ENCODE measurements at places on chromosomes 2 and 18. TPM values are rescaled to one million over a fixed set of nuclear protein-coding genes. Genes with fewer than 3 reads are reported as not detected.

INSIG2 gene
- 6.1 TPM for total RNA-seq

IGFBP2 gene
- total RNA-seq, result 4.7 TPM

SULT1C4 gene
- not detected for total RNA-seq

CFAP210 gene
- not detected for total RNA-seq

PROM2 gene
- 0.28 TPM for total RNA-seq

SFTPB gene
- not detected for total RNA-seq

ANKRD53 gene
- total RNA-seq, result 0.37 TPM

LAMA3 gene
- total RNA-seq, result 19.1 TPM

ARHGAP15 gene
- 0.09 TPM for total RNA-seq

SP9 gene
- not detected for total RNA-seq

SYT4 gene
- not detected for total RNA-seq

ANO7 gene
- total RNA-seq, result 0.83 TPM

PXDN gene
- 356 TPM for total RNA-seq

PLB1 gene
- total RNA-seq, result 1.4 TPM

All from smooth muscle cell of bladder (primary cell).